ENCODE measurements at places on chromosomes 2 and 18. TPM values are rescaled to one million over a fixed set of nuclear protein-coding genes. Genes with fewer than 3 reads are reported as not detected.

Gene CD8B2
- 0.02 TPM for polyA plus RNA-seq

Gene BCL11A
- 12.2 TPM for polyA plus RNA-seq

GRCh38 chr18:49435170-49435569 is 25.3 kb downstream of the DYM start:
- no peak for DNase-seq

- DNase-seq, result no peak
Measured at GRCh38 chr2:97935719-97936161, 60.0 kb downstream of the TMEM131 start.

DNA sequence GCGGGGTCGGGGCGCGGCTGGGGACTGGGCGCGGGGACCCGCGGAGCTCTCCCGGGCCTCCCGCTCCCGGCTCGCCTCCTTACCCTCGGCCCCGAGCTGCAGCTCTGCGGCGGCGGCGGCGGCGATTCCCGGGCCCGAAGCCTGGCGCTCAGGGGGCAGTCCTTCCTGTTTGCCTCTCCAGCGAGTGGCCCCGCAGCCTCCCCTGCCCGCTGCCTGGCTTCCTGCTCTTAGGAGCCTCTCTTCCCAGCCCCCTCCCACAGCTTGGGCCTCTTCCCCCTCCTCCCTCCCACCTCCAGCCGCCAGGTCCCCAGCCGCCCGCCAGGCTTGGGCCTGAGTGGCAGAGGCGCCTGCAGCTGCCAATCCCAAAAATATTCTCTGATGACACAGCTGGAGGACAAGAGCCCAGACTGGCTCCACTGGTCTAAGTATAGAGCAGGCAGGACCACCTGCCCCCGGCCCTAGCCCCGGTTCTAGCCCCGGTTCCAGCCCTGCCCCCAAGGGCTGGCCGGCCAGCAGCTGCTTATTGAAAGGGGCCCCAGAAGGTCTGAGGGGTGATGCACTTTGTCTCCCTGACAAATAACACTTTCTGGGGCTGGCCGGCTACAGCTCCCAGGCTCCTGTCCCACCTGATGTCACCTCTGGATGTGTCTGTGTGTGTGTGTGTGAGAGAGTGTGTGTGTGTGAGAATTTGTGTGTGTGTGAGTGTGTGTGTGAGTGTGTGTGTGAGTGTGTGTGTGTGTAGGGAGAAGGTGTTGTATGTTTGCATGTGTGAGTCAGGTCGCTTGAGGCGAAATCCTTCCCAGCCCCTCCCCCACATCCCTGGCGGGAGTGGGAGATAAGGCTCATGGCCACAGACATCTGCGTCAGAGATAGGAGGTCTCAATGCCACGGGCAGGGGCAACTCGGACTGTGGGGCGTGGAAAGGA is at the start of gene OBSL1:
OBSL1 (minus strand) TSS at position 229 of the 926 bp plus-strand sequence. CDS start 307 bp downstream, outside the sequence.
- DNase-seq, result peak; percentile 88

- no peak for DNase-seq
Measured at GRCh38 chr2:147342329-147342728, 502.5 kb upstream of the ACVR2A start.

GRCh38 chr2:100976061-100976460 is 26.0 kb upstream of the RPL31 start:
- no peak for DNase-seq

DNA sequence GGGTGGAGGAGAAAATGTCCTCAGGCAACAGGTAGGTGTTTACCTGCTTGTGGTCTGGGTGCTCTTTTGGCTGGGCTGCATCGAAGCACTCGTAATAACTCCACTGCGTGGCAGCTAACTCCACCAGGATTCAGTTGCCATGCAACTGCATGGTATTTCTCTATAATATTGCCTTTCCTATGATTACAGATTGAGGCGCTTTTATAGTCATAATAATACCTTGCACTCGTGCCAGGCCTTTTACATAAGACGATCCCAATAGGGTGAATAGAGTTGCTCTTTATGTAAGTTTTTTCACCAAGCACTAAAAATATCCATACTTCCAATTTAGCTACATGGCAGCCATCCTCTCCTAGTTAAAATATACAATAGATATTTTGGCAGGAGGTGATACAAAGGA is 19.7 kb upstream of the NYAP2 start:
- DNase-seq, result no peak

DNA sequence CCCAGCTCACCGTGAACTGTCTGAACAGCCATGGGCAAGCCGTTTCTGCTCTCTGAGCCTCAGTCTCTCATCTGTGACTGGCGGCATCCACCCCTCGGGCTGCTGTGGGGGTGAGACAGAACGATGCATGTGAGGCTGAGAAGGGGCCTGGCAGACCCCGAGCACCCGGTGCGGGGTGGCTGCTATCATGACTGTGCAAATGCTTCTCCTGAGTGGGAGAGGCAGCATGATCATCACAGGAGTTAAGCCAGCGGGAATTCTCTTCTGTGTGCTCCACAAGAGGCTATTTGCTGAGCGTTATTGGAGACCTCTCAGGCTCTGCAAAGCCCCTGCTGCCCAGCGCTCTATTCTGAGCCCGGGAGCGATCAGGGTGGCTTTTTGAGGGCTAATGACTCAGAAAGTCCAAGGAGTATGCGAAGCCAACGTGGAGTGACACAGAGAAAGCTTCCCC is 45.8 kb upstream of the ID2 start:
- no peak for DNase-seq

GRCh38 chr2:223921204-223921603 is 23.9 kb downstream of the WDFY1 start:
- no peak for DNase-seq

DNA sequence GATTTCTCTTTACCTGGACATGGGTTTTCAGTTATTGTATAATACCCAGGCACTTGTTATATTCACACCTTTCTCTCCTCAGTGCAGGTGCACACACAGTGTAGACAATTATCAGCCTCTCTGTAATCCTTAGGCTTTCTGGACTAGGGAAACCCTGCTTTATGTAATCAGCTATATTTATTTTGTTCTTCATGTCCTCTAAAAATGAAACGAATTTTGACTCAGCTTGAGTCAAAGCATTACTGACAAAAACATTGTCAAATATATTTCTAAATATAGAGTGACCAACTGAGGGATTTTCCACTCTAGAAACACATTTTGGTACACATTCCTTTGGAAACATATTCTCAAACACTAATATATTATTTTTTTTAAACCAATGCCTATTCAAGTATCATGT is 144.8 kb upstream of the GULP1 start:
- no peak for DNase-seq

DNA sequence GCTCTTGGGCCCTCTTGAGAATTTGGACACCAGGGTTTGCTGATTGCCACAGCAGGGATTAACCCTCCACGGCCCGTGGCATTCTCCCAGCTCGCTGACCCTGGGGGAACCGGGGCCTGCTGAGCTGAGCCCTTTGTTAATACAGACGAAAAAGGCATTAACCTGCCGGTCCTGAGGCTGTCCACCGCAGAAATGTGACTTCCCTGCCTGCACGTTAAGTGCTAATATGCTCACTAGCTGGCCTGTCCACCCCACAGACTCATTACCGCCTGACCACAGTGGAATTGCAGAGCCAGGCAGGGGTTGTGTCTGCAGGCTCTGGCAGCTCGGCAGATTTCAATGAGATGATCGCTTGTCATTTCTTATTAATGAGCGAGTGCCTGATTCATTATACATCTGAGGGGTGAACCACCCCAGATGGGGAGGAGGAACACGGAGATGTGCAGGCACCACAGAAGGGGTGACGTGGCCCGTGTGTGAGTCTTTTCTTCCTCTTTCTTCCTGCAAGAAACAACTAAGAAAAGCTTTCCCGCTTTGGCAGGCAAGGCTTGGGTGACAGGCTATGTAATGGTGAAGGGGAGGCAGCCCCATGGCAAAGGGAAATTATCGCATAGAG is 126.0 kb downstream of the GLI2 start:
- no peak for DNase-seq

DNA sequence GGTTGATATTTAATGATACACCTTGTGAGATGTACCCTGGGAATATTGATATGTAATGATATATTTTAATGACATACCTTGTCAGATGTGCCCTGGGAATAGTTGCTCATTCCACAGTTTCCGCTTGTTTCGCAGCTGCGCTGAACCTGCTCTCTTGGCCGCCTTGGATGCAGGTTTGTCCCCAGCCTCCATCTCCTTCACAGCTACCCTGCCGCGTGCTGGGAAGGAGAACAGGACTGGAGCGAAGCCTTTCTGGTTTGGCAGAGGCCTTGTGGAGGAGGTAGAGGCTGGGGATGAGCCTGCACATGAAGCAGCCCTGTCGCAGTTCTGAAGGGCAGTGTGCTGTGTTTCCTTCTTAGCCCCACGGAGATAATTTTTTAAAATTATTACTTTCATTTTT is 14.6 kb downstream of the ATG4B start:
- no peak for DNase-seq

DNA sequence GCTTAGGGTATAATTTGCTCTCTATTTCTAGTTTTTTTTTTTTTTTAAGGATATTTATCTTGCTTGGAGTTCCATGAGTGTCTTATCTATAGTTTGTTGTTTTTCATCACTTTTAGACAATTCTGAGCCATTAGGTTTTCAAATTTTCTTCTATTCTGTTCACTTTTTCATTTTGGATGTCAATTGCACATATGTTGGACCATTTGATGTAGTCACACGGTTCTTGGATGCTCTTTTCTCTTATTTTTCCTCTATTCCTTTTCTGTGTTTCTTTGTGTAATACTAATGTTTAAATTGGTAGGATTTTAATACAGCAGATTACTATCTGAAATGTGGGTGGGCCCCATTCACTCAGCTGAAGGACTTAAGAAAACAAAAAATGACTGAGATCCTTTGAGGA is 292.6 kb downstream of the CALCRL start:
- DNase-seq, result no peak

- no peak for DNase-seq
Measured at GRCh38 chr18:36492604-36493329, 195.3 kb downstream of the FHOD3 start.

- DNase-seq, result no peak
Measured at GRCh38 chr2:227613272-227613660, 1.4 kb downstream of the SCYGR3 start.

- no peak for DNase-seq
Measured at GRCh38 chr2:84964406-84965191, 6.4 kb upstream of the KCMF1 start.

GRCh38 chr2:177225965-177226360 is 13.4 kb downstream of the HNRNPA3 start:
- DNase-seq, result no peak

GRCh38 chr18:7637269-7637668 is 70.2 kb downstream of the PTPRM start:
- DNase-seq, result no peak

Data from H1 (cell line).